ENCODE measurements at places on chromosomes 7 and 10.

DNA sequence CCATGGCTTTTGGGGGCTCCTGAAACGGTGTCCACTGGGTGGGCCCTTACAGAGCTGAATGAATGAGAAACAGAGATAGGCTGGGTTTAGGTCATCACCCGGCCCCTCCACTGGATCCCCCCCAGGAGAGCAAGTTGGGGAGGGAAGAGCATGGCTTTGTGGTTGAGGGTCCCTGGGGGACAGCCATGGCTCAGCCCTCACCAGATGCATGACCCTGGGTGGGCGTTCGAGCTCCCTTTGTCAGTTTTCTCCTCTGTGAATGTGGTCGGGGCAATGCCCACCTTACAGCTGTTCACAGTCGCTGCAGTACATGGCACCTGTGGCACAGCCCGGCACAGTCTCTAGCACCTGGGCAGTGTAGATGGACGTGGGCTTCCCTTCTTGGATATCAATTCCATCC is 40.6 kb upstream of the CXCL12 start:
- DNase-seq, result no peak

GRCh38 chr7:139808427-139808826 is 20.6 kb upstream of the TBXAS1 start:
- DNase-seq, result no peak

- DNase-seq, result no peak
Measured at GRCh38 chr7:141911391-141911790, 4.8 kb upstream of the OR9A4 start.

GRCh38 chr7:23759671-23760391 is 49.8 kb downstream of the STK31 start:
- no peak for DNase-seq

DNA sequence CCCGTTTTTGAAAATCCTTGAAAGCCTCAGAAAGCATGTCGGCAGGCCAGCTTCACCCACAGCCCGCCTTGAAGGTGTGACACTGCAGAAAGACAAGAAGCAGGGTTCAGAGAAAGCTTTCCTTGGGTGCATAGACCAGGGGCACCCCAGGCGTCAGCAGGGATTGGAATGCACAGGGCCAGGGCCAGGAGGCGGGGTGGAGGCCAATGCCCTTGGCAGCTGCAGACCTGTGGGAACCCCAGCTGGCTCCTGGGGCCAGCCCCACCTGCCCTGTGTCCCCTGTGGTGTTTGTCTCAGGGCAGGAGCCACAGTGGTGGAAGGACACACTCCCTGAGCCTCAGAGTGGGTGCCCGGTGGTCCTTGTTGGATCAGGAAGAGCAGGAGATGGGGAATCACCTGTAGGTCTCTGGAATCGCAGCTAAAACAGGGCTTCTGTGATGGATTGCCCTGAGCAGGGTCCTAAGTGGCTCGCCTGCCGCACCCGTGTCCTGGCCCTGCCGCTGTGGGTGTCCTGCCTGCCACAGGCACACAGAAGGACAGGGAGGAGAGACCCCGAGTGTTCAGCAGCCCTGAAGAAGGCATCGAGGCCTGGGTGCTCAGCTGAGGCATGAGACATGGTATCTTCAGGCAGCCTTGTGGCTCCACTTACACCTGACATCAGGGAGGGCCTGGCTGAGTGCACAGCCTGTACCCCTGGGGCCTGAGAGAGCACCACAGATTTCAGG is 32.5 kb downstream of the ANXA8 start:
- DNase-seq, result no peak

GRCh38 chr10:61965703-61966395 is 64.3 kb downstream of the ARID5B start:
- no peak for DNase-seq

- no peak for DNase-seq
Measured at GRCh38 chr7:1359051-1359400, 100.2 kb downstream of the MICALL2 start.

- DNase-seq, result no peak
Measured at GRCh38 chr10:37930423-37930822, 46.0 kb downstream of the ZNF25 start.

DNA sequence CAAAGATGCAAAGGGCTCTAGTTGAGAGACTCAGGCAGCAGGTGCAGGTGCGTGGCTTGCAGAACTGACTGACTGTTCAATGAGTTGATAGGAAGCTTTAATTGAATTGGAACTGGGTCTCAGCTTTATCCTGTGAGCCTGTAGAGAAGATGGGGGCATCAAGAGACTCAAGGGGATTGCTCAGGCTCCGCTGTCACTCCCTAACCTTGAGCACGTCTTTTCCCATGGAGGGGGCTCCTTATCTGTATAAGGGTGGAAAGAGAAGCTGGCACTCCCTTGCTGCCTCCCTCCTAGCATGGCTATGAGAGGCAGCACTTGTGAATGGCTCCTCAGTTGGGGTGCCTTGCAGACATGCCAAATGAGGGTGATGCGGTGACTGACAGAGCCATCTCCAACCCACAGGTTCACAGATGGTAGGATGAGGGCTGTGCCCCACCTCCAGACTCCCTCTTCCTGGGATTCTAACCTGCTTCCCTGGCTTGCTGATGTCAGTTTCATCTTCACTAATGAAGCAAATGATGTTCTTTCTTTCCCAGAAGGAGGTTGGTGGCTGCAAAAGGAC is 12.4 kb upstream of the PLEKHA1 start:
- no peak for DNase-seq

Measured in WTC11 (cell line).